Activated CD4-positive, alpha-beta memory T cell treated with anti-CD3 and anti-CD28 coated beads for 36 hours (primary cell): ENCODE measurements at places on chromosomes 2 and 18.

- no peak for DNase-seq
These were observed 106.9 kb upstream of the ITGB6 start for GRCh38 chr2:160306985-160307384.

- no peak for DNase-seq
These were observed 148.1 kb upstream of the SIX3 start for GRCh38 chr2:44793322-44793870.

GRCh38 chr2:39679805-39680204 lies 14.1 kb downstream of the TMEM178A start:
- DNase-seq: no peak

GRCh38 chr2:217711188-217711587 lies 291.6 kb downstream of the TNS1 start:
- DNase-seq: no peak

DNA sequence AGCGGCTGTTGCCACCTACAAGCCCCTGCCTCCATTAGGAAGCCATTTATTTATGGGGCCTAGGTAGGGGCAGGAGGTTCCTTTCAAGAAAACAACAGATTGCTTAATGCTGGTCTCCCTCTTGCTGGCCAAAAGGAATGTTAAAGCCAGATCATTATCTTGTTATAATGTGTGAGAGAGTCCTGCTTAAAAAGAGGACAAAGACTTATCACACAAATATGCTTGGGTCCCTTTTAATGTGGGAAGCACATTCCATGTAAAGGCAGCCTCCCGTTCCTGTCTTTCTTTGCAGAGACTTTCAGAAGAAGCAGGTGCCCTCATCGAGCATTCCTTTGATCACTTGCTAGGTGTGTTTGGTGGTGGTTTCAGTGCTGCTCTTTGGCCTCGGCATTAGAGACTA lies 76.4 kb downstream of the AGAP1 start:
- DNase-seq: no peak
